Endodermal cell (in vitro differentiated cells): ENCODE measurements at places on chromosomes 4 and X. TPM values are rescaled to one million over a fixed set of nuclear protein-coding genes. Genes with fewer than 3 reads are reported as not detected.

GRCh38 chr4:141081921-141082395 lies 51.3 kb downstream of the RNF150 start:
- H3K4me3 ChIP-seq, result no peak overlapping the region
- no peaks in the 10 kb centered on the region for H3K36me3 ChIP-seq
- no peak for DNase-seq
- no peaks in the 10 kb centered on the region for H3K4me1 ChIP-seq

DNA sequence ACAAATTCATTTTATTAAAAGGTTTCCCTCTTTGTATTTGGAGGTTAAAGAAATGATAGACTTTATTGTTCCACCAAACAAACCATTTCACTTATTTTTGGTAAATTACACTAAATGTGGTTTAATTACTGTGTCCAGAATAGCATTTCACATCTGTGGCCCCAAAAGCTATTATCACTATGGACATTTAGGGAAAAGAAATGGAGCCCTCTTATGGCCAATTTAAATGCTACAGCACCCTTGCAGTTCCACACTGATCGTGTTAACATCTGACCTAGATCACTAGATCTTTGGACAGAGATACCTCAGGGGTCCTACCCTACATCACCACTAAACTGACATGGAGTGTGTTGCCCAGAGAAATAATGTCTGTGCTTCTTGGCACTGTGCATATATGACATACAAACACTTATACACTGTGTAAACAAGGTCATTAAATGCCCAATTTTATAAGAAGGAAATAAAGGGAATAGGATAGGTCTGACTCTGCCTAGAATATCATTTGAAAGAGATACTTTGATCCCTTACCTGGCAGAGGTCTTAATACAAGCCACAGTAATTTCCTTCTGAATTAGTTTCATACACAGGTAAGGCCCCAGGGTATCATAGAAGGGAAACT lies 163.9 kb downstream of the KDR start:
- no peaks in the 10 kb centered on the region for H3K27me3 ChIP-seq
- no peaks in the 10 kb centered on the region for H3K36me3 ChIP-seq
- H3K27ac ChIP-seq, result no peak overlapping the region
- no peak overlapping the region for H3K4me3 ChIP-seq
- DNase-seq, result no peak
- H3K4me1 ChIP-seq, result no peaks in the 10 kb centered on the region

DNA sequence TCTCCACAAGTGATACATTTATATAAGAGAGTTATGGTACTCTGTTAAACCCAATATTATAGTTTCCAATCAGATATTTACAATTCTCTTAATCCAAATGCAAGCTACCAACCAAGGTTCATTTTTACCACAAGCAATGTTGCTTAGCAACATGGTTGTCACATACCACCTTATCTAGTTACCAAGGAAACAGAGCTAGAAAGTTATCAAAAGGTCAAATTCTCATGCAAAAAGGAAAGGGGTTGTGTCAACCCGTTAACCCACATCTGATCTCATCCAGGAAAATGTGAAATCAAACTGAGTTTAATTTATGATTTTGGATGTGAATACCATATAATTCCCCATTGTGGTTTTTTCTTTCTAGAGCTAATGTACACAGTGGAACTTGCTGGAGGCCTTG lies 274.1 kb upstream of the MAGEB2 start:
- H3K27ac ChIP-seq, result no peak overlapping the region
- no peak for DNase-seq
- no peaks in the 10 kb centered on the region for H3K27me3 ChIP-seq
- no peak overlapping the region for H3K4me3 ChIP-seq

- peak overlapping the region; percentile 49 for H3K27ac ChIP-seq
- no peaks in the 10 kb centered on the region for H3K4me1 ChIP-seq
- no peak overlapping the region for H3K4me3 ChIP-seq
- H3K27me3 ChIP-seq, result no peaks in the 10 kb centered on the region
- no peaks in the 10 kb centered on the region for H3K36me3 ChIP-seq
These were observed 796.6 kb upstream of the POU3F4 start for GRCh38 chrX:82711457-82711856.

GRCh38 chrX:51813886-51814460 lies 70.7 kb downstream of the GSPT2 start:
- no peak overlapping the region for H3K4me3 ChIP-seq
- H3K4me1 ChIP-seq, result no peaks in the 10 kb centered on the region
- no peak overlapping the region for H3K27ac ChIP-seq
- DNase-seq, result no peak
- no peaks in the 10 kb centered on the region for H3K27me3 ChIP-seq
- no peaks in the 10 kb centered on the region for H3K36me3 ChIP-seq

- H3K27ac ChIP-seq, result no peak overlapping the region
- no peaks in the 10 kb centered on the region for H3K4me1 ChIP-seq
- no peaks in the 10 kb centered on the region for H3K27me3 ChIP-seq
- no peak overlapping the region for H3K4me3 ChIP-seq
These were observed 137.4 kb downstream of the DKK2 start for GRCh38 chr4:106898621-106899230.

CENPE gene
- 23.8 to 40.9 TPM (median 39.6 TPM) in 3 replicates for total RNA-seq
